ENCODE measurements at places on chromosomes 16 and 17.

- DNase-seq, result no peak
Measured at GRCh38 chr17:9890124-9890523, 14.9 kb downstream of the RCVRN start.

GRCh38 chr17:77837917-77838316 lies 120.6 kb upstream of the TNRC6C start:
- no peak for DNase-seq

DNA sequence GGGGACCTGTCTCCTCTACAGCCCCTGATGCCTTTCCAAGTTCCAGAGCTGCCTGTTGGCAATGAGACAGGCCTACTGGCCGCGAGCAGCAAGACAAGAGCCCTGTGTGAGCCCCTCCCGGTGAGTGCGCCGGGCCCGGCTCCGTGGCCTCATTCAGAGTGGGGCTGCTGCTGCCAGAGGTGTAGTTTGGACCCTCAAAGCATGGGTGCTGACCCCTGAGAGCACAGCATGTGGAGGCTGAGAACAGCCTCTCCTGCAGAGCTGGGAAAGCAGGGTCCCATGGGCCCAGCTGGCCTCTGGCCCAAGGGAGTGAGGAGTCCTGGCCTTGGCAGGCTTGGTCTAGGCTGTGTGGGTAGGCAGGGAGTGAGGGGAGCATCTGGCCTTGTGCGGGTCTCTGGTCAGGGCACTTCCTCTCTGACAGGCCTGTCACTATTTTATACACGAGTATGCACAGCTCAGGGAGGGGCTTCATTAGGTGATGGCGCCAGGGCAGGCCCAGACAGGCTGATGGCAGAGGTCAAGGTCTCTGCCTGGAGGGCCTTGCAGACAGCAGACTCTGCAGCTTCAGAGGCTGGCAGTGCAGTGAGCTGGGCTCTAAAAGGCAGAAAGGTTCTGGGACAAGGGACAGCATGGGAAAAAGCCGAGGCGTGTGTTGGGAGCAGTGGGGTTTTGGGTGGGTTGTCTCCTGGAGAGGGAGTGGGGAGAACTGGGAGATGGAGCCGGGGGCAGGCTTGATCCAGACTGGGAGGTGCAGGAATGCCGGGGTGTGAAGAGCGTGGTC lies 43.4 kb downstream of the ADCY7 start:
- DNase-seq, result no peak

DNA sequence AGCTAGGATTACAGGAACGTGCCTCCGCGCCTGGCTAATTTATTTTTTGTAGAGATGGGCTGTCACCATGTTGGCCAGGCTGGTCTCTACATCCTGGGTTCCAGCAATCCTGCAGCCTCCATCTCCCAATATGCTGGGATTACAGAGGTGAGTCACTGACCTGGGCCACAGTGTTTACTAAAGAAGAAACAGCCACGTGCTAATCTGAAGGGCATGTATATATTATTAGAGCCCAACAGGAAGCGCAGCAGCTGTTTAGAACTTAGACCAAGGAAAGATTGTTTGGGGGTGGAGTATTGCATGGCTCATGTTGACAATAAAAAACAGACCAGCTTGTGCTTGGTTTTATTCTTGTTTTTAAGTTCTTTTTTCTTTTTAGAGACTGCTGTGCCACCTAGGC lies 60.2 kb downstream of the HAPSTR1 start:
- DNase-seq, result no peak

GRCh38 chr17:7384489-7385081 lies 3.7 kb downstream of the TNK1 start:
- DNase-seq, result no peak

DNA sequence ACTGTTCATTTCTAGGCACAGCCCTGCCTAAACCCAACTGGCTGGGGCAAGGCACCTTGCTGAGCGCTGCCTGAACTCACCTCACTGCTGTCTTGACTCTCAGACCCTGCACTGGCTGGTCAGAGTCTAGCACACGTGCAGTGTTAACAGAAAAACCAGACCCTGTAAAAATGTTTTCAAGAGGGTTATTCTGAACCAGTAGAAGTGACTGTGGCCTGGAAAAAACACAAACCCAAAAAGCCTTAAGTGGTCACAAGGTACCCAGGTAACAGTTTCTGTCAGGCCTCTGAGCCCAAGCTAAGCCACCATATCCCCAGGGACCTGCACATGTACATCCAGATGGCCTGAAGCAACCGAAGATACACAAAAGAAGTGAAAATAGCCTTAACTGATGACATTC lies 6.1 kb upstream of the EIF4A3 start:
- DNase-seq, result no peak

DNA sequence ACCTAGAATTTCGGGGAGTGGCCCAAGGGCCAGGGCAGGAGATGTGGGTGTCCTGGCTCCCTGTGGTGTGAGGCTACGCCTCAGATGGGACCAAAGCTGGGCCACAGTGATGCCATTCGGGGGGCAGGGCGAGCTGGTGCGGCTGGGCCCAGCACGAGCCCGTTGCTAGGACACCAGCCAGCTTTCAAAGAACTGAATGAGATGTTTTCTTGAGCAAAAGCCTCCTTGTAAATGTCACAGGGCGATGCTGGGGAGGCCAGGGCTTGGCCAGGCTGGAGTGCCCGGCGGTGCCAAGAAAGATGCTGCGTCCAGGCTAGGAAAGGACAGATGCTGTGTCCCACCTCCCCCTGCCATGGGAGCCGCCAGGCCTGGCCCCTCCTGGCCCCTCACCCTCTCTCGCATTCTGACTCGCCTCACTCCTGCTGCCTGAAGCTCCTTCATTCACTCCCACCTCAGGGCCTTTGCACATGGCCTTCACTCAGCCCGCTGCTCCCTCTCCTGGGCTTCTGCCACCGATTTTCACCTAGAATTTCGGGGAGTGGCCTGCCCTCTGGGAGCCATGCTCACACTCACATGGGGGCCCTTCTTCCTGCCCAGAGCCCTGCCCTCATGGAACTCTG lies 39.1 kb downstream of the CPNE2 start:
- DNase-seq, result no peak

- no peak for DNase-seq
Measured at GRCh38 chr16:87674419-87674818, 72.1 kb downstream of the JPH3 start.
